ENCODE measurements at places on chromosomes 13 and 19.

DNA sequence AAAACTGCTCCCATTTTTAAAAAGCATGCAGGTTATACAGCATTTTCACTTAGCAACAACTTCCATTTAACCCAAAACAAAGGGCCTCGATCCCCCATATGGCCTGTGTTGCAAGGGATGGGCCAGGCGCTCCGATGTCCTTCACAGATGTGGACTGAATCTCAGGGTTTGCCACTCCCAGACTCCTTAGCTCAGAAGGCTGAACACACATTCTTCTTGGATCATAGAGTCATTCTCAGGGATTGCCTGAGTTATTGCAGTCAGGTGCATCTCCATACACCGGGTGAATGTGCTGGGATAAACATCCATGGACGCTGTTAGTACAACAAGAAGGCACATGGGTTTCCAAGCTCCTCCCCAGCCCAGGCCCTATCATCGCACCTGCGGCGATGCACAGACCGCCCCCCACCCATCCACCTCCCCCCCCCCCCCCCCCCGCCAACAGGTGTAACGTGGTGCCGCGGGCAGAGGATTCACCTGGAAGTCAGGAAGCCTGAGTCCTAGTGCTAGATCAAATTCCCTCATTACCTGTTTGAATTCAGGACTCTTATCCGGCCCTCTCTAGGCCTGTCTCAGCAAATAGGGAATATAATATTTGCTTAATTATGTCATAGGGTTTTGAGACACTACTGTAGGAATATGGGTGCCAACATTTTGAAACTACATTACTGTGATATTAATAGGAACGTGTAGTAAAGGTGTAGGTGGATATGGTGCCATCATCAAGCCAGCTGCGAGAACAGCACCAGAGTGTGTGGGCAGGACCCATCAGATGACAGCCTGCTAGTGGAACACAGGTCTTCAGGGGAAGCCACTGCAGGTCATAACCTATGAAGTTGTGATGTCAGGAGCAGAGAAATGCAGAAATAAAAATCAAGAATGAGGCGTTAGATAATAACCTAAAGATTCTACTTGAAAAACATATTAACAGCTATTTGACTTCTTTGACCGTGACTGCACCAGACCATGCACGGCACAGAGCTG lies 110.9 kb downstream of the SACS start:
- DNase-seq = no peak

DNA sequence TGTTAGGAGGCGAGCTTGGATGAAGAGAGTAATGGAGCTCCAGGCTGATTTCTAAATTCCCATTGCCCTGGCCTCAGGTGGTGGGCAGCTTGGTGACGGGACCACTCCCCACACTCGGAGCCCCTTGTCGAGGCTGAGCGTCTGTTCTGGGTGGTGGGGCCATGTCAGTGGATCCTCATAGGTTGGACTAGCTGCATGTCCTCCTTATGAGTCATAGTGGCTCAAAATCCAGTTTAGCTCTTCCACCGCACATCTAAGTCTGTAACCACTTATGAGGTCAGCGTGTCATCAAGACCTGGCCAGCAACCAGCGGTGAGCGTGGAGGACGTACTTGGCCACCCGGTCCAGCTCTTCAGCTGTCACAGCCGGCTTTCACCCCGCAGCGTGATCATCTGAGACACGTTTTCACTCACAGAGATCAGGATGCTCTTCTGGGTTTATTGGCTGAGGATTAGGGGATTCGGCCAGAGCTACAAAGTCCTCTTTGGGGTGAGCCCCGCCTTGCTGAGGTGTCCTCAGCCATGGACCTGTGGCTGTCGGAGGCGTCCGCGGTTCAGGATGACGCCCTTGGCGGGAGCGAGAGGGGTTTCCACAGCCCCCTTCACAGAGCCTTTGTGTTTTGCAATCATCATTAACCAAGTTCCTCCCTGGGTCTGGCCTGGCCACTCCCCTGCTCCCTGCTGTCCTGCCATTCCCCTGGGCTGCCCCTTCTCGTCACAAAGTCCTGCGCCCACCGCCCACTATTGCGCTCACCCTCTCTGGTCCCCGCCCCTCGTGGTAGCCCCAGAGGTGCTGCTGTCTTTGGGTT lies 41.9 kb downstream of the ADPRHL1 start:
- no peak for DNase-seq

DNA sequence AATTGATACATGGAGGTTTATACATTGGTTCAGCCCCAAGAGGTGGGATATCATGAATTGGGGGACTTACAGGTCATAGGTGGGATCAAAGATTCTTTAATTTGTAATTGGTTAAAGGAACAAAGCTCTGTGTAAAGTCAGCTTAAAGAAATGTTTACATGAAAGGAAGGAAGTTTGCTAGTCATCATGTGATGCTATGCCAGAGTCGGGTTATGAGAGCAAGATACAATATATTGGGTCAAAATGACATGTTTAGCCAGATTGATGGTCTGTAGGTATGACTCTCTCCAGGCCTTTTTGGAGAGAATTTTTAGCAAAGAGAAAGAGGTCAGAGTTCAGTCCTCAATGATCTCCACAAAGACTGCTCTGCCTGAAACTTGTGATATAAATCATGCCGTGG lies 5.3 kb upstream of the CYSLTR2 start:
- DNase-seq = no peak

DNA sequence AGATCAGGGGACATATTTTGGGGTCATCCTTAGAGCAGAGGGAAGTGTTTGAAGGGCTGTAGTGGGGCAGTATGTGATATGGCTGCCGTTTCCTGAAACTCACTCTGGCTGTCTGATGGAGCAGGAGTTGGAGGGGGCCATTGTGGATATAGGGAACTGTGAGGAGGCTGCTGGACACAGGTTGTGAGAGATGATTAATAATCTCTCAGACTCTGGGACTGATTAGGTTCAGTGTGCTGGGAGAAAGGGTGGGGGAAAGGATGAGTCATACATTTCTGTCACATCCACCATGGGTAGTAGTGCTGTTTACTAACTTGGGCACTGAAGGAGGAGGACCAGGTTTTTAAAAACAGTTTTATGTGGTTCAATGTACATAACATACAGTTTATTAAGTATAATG lies 4.8 kb downstream of the B3GLCT start:
- DNase-seq = no peak

DNA sequence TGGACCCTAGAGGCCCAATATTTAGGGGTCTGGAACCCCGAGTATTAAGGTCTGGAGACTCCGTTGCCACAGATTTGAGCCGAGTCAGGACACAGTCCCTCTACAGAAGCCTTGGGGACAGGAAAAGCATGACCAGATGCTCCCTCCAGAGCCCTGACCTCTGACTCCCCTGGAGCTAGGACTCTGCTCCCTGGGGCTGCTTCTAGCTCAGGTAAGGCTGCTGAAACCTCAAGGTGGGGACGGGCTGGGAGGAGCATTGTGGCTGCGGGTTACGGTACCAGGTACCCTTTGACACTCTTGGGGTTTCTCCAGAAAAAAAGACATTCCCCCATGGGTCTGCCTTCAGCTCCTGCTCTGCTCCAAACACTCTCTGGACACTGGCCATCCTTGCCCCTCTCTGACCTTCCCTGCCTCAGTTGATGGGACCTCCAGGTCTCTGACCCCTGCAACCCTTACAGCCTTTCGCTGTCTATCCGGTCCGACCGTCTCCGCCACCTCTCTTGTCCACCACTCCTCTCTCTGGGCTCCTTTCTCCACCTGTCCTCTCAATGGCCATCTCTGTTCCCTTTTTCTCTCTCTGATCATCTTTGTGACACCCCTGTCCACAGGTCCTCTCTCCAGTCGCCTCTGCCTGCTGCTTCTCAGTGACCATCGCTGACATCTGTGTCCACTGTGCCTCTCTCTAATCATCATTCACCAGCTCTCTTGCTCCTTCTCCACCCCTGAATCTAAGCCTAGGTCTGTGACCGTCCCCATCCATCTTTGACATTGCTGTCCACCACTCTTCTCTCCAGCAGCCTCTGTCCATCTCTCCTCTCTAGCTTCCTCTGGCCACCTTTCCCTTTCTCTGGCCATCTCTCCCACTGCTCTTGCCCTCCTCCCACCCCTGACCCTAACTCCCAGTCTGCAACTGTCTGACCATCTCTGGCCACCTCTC lies 1.4 kb downstream of the LRFN3 start:
- DNase-seq = no peak

GRCh38 chr13:59877933-59878332 lies 285.8 kb downstream of the DIAPH3 start:
- no peak for DNase-seq

DNA sequence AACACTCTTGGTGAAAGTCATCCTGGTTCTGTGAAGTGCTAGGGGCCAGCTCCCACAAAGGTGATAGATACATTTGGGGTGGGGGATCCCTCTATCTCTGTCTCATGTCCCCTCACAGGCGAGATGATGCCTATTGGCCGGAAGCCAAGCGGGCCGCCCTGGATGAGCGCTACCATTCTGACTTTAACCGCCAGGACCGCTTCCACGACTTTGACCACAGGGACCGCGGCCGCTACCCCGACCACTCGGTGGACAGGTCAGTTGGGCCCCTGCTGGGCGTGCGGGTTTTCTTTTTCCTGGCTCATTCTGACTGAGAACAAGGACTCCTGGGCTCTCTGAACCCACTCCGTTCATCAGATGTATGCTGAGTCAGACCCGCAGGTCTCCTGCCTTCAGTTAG lies 16.4 kb downstream of the MICOS13 start:
- DNase-seq = no peak

- no peak for DNase-seq
Observed at GRCh38 chr13:31827707-31828106, 88.4 kb downstream of the RXFP2 start.

- peak; percentile 2 for DNase-seq
Observed at GRCh38 chr19:57664269-57665127, 4.2 kb upstream of the ZSCAN4 start.

DNA sequence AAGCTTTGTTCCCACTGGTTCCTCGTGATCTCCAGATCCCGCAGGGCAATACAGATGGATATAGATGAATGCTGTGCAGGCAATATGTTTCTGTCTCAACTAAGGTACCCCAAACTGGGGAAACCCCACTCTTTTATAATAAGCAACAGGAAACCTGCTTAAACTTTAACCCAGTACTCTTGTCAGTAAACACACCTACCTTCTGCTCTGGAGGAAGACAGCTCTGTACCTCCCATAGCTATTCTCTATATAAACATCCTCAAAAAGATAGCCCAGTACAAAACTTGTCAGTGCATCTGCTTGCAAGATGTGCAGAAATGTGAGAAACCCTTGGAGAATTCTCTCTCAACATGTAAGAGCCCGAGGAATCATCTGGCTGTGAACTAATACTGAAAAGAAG lies 583.6 kb downstream of the OLFM4 start:
- DNase-seq = no peak

DNA sequence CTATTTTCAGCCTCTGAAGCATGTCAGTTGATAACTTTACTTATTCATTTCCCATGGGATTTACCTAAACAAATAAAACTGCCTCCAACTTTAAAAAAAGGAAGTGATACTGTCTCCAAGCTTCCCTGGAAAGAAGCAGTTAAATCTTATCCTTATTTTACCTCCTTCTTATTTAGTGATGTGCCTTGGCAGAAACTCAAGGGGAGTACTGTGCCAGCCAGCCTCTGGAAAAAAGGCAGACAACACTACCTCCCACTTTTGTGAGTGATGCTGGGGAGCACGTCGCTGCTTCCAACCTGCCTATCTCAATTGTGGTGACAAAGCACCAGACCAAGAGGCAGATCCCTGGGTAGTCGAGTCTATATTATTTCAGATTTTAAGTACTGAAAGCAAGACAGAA lies 765.6 kb downstream of the DIAPH3 start:
- DNase-seq = no peak

DNA sequence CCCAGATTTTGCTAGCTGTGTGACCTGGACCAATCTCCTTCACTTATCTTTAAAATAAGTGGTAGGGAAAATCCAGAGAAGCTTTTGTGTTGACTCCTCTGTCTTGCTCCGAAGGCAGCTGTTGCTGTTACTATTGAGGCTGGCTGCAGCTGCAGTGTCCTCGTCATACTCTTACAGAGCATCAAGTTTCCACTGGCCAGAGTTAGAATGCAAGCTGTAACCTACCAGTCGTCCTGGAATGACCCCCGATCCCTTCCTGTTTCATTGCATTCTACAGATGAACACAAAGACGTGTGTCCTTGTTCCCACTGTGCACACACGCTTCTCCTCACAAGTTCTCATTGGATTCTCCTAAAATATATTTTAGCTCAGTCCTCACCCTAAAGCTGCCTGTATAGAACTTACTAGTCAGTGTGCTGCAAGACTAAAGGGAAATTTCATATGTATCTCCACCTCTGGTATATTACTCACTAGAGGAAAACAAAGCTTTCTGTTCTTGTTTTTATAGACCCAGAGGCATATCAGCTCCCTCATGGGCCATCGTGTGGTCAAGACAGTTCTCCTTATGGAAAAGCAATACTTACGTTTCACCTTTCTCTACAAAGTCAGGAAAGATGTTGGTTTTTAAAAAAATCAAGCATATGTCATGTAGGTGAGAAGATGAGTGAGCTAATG lies 589.8 kb downstream of the LMO7 start:
- no peak for DNase-seq

DNA sequence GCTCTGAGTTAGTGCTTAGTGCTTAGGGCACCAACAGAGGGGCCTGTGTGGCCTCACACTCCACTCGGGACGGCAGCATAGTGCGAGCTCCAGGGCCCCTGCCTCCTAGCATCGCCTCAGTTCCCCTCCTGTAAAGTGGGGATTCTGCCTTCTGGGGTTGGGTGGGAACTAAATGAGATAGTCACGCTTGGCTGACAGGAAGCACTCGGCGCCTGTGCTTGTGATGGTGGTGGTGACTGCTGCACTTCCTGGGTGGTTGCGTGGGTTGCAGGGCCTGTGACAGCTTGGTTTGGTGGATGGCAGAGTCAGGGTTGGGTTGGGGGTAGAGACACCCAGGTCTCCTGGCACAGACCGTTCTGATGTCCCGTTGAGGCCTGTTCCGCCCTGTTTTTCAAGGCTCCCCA lies 7.7 kb downstream of the PLEKHF1 start:
- peak; percentile 66 for DNase-seq

GRCh38 chr19:4555657-4556561 lies 3.6 kb downstream of the SEMA6B start:
- DNase-seq = no peak

- no peak for DNase-seq
Observed at GRCh38 chr19:32330213-32330857, 15.1 kb upstream of the ZNF507 start.

DNA sequence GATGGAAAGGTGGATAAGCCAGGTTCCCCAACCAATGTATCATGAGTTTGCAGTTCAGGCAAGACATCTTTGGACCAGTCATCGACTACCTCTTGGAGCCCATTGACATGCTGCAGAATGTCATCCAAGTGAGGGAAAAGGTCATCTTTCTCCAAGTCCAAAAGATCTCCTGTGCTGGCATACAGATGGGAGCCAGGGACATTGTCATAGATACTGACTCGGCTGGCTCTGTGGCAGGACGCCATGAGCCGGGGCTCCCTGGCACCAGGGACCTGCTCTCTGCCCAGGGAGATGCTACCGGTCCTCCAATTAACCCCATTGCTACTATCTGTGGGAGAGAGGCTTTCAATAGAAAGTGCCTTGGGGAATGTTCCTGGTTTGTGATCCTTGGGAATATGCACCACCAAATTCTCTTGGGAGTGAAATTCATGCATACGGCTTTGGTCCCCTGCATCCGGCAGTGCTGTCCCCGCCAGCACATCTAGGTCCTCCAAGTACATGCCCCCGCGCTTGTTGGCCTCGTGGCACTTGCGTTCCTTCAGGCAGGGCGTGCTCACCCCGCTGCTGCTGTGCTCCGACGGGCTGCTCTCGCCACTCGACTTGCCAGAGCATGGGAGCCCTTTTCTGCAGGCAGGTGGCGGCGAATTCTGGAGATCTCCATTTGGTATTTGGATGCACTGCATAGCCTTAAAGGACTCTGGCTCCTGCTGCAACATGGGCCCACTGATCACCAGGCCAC lies 113.0 kb downstream of the KL start:
- DNase-seq = no peak

GRCh38 chr19:14731200-14731599 lies 41.4 kb downstream of the ZNF333 start:
- DNase-seq = no peak

Data from stimulated activated CD4-positive, alpha-beta T cell treated with anti-CD3 and anti-CD28 coated beads, Interleukin-1b, Interleukin-23, amount 100 ng/mL, for 4 hours (primary cell).